ENCODE measurements at places on chromosomes 4 and X. TPM values are rescaled to one million over a fixed set of nuclear protein-coding genes. Genes with fewer than 3 reads are reported as not detected.

- DNase-seq: no peak
- peak overlapping the region; percentile 42 for H3K4me3 ChIP-seq
- H3K4me1 ChIP-seq: peaks cover 7% of the 10 kb centered on the region
- H3K36me3 ChIP-seq: no peaks in the 10 kb centered on the region
Measured at GRCh38 chrX:130172127-130172845, 524 bp downstream of the RAB33A start.

Gene ERCC6L
- total RNA-seq: 5.4 TPM

GRCh38 chr4:85084371-85085094, 118.0 kb upstream of the WDFY3 start:
- no peaks in the 10 kb centered on the region for H3K36me3 ChIP-seq
- H3K27ac ChIP-seq: no peak overlapping the region
- H3K4me3 ChIP-seq: no peak overlapping the region
- no peaks in the 10 kb centered on the region for H3K27me3 ChIP-seq
- DNase-seq: peak; percentile 75

- H3K36me3 ChIP-seq: peaks cover 24% of the 10 kb centered on the region
- H3K4me3 ChIP-seq: no peak overlapping the region
- H3K27ac ChIP-seq: no peak overlapping the region
- peaks cover 14% of the 10 kb centered on the region for H3K4me1 ChIP-seq
- DNase-seq: peak; percentile 60
Measured at GRCh38 chr4:6926681-6927478, 17.3 kb downstream of the TBC1D14 start.

DNA sequence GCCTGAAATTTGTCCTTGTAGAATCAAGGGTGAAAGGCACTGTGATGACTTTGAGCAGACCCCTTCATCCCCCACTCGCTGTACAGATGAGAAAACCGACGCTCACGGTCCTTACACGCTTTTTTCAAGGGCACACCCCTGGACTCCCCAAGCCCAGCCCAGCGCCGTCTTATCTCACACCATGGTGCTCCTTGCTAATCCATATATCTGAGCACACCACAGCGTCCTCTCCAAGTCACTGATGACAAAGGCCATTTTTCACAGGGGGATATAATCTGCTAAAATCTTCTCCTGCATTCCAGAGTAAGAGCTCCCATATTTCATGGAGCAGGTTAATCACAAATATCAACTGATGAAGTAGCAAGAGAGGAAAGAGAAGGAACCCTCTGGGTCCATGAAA, 486.3 kb downstream of the BCOR start:
- H3K36me3 ChIP-seq: no peaks in the 10 kb centered on the region
- peaks cover 33% of the 10 kb centered on the region for H3K27me3 ChIP-seq
- no peak overlapping the region for H3K4me3 ChIP-seq
- H3K27ac ChIP-seq: no peak overlapping the region
- no peaks in the 10 kb centered on the region for H3K4me1 ChIP-seq

All from IMR-90 (cell line).